Memory B cell (primary cell): ENCODE measurements at places on chromosomes 2 and 18.

- DNase-seq, result no peak
These were observed 27.1 kb upstream of the SCYGR1 start for GRCh38 chr2:227414846-227415245.

DNA sequence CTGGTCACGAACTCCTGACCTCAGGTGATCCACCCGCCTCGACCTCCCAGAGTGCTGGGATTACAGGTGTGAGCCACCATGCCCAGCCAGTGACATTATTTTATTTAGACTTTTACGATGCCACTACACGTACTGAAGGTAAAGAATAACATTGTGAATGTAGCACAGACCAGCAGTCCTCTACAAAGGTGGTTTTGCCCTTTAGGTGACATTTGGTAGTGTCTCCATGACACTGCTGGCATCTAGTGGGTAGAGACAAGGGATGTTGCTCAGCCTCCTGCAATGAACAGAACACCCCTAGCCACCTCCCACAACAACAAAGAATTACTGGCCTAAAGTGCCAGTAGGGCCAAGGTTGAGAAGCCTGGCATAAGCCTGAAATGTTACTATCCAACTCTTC lies 69.5 kb downstream of the MYOM1 start:
- DNase-seq, result no peak

DNA sequence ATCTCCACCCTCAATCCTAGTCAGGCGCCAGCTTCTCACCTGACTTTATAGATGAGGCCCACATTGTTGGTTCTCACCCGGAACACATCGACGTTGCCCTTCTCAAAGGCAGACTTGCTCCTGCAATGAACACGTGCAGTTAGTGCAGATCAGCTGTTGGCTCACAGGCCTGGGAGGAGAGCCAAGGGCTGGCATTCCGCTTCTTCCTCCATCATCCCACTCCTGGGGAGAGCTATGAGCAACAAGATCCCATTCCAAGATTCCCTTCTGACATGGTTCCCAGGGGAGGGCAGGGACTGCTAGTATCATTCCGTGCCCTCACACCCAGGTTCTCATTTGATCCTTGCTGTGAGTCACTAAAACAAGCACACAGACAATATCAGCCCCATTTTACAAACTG lies 15.1 kb downstream of the LOXHD1 start:
- DNase-seq, result no peak

GRCh38 chr2:166140475-166140874 lies 12.7 kb upstream of the SCN1A start:
- DNase-seq, result no peak

- no peak for DNase-seq
These were observed 4.3 kb upstream of the PLCL1 start for GRCh38 chr2:197800091-197800490.
